GM12878 (cell line): ENCODE measurements at places on chromosomes 13 and 19. TPM values are rescaled to one million over a fixed set of nuclear protein-coding genes. Genes with fewer than 3 reads are reported as not detected.

DNA sequence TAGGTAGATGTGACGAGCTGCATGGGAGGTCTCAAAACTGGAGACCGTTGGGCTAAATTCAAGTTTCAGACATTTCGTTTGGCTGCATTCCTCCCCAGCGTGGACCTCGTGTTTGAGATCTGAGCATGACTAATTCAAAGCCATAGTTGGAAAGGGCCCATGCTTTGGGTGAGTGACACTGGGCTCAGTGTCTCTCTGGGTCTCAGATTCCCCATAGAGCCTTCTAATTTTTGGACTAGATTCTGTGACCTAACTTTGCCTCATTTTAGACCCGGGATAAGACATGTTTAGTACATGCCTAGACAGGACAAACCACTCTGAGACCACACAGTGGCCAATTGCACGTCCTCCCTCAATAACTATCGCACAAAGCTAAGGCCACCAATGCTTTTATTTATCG, 16.6 kb downstream of the CKM start:
- DNase-seq: no peak

DNA sequence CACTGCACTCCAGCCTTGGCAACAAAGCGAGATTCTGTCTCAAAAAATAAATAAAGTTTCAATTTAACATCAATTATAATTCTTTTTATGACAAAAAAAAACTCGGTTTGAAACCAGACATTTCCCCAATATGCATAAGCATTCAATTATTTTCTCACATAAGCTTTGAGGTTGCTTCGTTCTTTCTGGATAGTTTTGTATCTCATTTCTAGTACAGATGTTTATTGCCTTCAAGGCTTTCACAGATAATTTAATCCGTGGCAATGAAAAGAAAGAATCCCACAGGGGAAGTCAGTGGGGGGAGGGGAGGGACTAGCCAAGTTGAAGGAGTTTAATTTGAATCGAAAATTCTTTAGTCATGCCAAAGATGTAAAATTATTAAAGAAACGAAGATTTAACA, 29.6 kb upstream of the TSC22D1 start:
- no peak for DNase-seq

DNA sequence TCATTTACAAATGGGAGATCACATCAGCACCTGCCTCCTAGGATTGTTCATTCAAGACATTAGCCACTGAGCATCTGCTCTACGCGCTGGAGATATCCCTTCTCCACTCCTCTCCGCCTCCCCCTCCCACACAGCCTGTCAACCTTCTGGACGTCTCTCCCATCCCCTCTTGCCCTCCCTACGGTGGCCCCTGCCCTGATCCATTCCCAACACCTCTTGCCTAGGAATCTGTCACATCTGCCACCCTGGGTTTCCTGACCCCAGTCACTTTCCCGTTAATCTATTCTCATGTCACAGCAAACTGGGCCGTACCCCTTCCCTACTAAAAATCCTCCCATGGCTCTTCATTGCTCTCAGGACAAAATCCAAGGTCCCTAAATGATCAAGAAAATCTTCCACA, 10.3 kb downstream of the DYRK1B start:
- no peak for DNase-seq

DNA sequence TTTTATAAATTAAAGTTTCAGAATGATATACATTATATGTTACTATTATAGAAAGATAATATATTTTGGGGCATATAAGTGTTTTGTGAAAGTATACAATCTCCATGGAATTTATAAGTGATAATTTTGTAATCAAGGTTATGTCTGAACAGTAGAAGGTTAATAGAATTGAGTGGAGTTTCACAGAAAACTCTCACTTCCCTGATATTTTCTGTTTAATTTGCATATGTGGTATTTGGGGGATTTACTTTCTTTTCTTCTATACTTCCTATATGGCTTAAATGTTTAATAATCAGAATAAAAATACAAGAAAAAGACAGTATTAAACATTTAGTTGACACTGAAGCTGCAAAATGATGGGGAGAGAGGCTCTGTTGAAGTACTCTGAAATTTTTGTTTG, 848.5 kb downstream of the DACH1 start:
- no peak for DNase-seq

- no peak for DNase-seq
These were observed 7.4 kb downstream of the ACTMAP start for GRCh38 chr19:40742886-40743285.

- DNase-seq: no peak
These were observed 3.0 kb upstream of the KMT2B start for GRCh38 chr19:35714601-35715354.

DNA sequence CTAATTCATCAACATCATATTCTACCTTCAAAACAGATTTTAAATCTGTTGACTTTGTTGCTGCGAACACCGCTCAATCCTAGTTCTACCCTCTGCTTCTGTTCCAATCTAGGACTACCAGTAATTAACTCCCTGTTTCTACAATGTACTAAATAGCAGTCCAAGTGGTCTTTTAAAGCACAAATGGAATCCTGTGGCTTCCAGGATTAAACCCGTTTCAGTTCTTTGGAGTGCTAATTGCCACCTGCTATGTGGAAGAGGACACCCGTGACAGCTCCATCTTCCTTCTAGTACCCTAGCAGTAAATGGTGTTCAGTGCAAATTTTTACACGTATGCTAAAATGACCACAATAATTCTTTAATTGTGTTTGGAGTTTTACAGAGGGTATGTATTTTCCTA, 232.1 kb downstream of the TDRD3 start:
- no peak for DNase-seq

DNA sequence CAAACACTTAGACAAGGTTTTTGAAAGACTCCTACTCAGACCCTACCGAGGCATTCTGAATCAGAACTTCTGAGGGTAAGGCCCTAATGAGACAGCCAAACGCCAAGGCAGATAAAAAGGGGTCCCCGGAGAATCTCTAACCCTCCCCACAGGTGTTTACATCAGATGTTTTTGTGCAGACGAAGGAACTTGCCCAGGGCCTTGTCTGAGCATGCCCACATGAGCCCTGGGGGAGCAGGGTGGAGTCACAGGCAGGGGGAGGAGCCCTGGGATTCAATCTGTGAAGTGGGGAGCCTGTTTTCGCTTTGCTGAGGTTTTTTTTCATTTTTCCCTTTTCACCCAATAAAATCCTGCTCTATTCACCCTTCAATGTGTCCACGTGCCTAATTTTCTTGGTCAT, 61.6 kb upstream of the MED4 start:
- DNase-seq: no peak

GRCh38 chr13:87675851-87676250, 4.7 kb downstream of the SLITRK5 start:
- DNase-seq: no peak

DNA sequence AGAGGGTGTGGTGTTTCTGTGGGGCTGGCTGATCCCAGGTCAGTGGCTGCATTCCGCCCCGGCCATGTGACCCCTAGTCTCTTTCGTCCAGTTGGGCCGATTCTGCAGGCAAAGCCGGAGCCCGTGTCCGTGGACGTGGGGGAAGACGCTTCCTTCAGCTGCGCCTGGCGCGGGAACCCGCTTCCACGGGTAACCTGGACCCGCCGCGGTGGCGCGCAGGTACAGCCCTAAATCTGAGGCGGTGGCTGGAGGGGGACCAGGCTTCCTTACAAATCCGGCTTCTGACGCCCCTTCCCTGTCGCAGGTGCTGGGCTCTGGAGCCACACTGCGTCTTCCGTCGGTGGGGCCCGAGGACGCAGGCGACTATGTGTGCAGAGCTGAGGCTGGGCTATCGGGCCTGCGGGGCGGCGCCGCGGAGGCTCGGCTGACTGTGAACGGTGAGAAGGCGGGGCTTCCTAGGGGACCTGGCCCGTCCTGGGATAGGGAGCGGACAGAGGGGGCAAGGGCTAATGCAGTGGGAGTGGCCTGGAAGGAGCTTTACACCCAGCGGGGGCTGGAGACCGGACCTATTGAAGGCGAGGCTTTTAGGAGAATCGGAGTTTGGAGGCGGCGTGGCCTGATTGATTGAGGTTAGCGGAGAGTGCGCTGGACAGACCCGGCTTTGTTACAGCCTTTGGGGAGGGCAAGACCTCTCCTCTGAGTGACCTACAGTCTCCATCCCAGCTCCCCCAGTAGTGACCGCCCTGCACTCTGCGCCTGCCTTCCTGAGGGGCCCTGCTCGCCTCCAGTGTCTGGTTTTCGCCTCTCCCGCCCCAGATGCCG, 4.3 kb downstream of the KIRREL2 start:
- DNase-seq: no peak

GRCh38 chr19:50152578-50152977, 10.5 kb downstream of the IZUMO2 start:
- no peak for DNase-seq

- no peak for DNase-seq
These were observed 419.3 kb upstream of the KLHL1 start for GRCh38 chr13:70527599-70527998.

GRCh38 chr13:51453959-51454703, 1.3 kb upstream of the INTS6 start:
- DNase-seq: no peak

GRCh38 chr13:108270442-108270841, 924 bp downstream of the TNFSF13B start:
- DNase-seq: no peak

- DNase-seq: no peak
These were observed 1.1 kb downstream of the COMP start for GRCh38 chr19:18789883-18790565.

- DNase-seq: peak; percentile 19
These were observed 9.3 kb upstream of the RANBP3 start for GRCh38 chr19:5987077-5987818.

DNA sequence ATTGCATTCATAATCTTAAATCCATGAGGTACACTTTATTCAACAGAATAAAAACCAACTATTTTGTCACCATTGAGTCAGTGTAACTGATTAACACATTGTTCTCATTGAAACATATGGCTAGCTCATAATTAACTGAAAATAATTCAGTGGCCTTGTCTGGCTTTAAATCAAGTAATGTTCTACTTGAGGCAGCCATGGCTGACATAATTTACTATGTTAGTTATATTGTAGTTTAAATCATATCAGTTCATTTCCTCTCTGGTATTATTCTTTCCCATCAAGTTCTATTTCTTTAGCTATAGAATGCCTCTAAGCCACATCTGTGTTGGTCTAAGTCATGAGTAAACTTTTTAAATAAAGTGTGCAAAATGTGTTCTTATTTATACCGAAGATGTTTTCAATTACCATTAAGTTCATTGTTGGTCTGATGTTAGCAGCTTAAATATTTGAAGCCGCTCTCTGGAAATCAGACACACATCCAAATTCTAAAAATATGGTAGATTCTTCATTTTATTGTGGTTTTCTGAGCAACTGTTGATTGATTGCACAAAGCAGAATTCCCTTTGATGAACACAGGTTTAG, 393.7 kb downstream of the GPC6 start:
- DNase-seq: no peak

GRCh38 chr19:3538965-3539755, at the start of gene TEKTIP1:
Gene TEKTIP1, plus strand, starts transcription at chr19:3539174. Its CDS starts 4 bp downstream, at chr19:3539178.
- DNase-seq: no peak

- DNase-seq: no peak
These were observed 12.0 kb upstream of the MATK start for GRCh38 chr19:3798137-3798536.

DNA sequence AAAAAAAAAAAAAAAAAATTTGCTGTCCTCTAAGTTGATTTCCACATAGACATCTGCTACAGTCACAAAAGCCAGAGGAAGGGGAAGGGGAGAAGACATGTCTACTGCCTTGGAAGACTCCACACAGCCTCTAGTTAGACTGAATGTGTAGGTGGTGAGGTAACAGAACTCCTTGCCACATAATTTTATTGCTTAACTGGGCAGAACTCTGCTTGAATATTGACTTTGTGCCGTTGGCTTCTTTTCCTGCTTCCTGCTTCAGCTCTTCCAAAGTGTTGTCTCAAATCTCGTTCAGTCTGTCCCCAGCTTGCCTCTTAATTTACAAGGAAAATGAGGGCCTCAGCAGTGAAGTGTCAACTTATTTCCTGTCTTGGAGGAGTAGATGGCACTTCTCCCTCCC, 37.1 kb downstream of the ESD start:
- DNase-seq: no peak

DNA sequence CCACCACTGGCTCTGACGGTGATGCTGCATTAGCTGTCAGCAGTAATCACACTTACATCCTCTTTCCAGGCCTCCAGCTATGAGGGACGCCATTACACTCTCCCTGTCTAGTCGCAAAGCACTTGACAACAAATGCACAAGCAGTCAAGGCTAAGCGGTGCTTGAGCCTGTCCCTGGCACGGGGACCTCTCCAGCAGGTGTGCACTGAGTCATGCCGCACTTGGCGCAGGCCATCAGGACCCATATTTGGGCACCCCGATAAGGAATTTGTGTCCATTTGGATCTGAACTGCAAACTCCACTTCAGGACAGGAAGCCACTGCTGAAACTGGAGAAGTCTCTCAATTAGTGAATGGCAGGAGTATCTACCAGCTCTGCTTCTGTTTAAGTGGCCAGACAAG, 301.9 kb upstream of the OBI1 start:
- no peak for DNase-seq

DNA sequence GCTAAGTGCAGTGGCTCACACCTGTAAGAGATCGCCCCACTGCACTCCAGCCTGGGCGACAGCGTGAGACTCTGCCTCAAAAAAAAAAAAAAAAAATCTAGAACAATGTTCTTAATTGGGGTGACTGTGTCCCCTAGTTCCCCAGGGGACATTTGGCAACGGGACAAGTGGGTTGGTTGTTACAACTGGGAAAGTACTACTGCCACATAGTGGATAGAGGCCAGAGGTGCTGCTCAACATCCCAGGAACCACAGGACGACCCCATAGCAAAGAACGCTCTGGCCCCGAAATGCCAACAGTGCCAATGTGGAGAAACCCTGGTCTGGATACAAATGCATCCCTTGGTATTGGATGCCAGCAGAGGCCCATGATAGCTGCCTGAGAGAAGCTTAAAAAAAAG, 11.8 kb downstream of the NLRP12 start:
- no peak for DNase-seq

GRCh38 chr19:37893845-37894575, 12.4 kb downstream of the WDR87 start:
- no peak for DNase-seq

GRCh38 chr19:10655457-10656312, 1.5 kb downstream of the ILF3 start:
- no peak for DNase-seq

- DNase-seq: no peak
These were observed 9.0 kb downstream of the ZNF331 start for GRCh38 chr19:53546758-53547513.

GRCh38 chr19:7440188-7440975, 48.5 kb downstream of the PEX11G start:
- no peak for DNase-seq

N4BP2L1 gene
- 11.2 and 12.0 TPM in 2 replicates for total RNA-seq

GAPDHS gene
- total RNA-seq: not detected in 2 replicates

NKPD1 gene
- total RNA-seq: 0.05 and 0.13 TPM in 2 replicates

SLAIN1 gene
- total RNA-seq: 57.3 and 58.5 TPM in 2 replicates

CYP4F12 gene
- total RNA-seq: not detected in 2 replicates

SLC25A41 gene
- 1.0 and 1.2 TPM in 2 replicates for total RNA-seq

ANGPTL4 gene
- total RNA-seq: not detected in 2 replicates

OR7D2 gene
- total RNA-seq: not detected in 2 replicates

NPAS1 gene
- 0.45 and 0.72 TPM in 2 replicates for total RNA-seq

RNF113B gene
- total RNA-seq: not detected in 2 replicates

CBLC gene
- total RNA-seq: 0.19 TPM in 1 of 2 replicates, not detected in the other

TEX26 gene
- total RNA-seq: not detected in 2 replicates

TSHZ3 gene
- total RNA-seq: 0.11 and 0.23 TPM in 2 replicates
